Cerebellum (tissue), 4 donors: ENCODE measurements at places on chromosomes 5 and 9. TPM values are rescaled to one million over a fixed set of nuclear protein-coding genes. Genes with fewer than 3 reads are reported as not detected.

Gene LCN1
- total RNA-seq, result not detected

Gene FOXD4
- total RNA-seq, result 1.00 TPM

Gene KCNMB1
- total RNA-seq, result 0.09 TPM

Gene SELENOP
- total RNA-seq, result 82.0 TPM

Gene FOXD4L4
- 0.45 TPM for total RNA-seq

Gene NEURL1B
- 13.2 TPM for total RNA-seq

Gene FANCG
- total RNA-seq, result 39.7 TPM

Gene FBP2
- total RNA-seq, result not detected

Gene SPATA31A3
- total RNA-seq, result not detected

Gene DND1
- total RNA-seq, result 0.73 TPM

Gene PTGR1
- 21.3 TPM for total RNA-seq

Gene GRIN3A
- 5.8 TPM for total RNA-seq

Gene INSL4
- total RNA-seq, result not detected

Gene NSG2
- total RNA-seq, result 349 TPM

Gene INSYN2B
- 7.5 TPM for total RNA-seq

Gene PCDHA1
- 7.5 TPM for total RNA-seq

Gene MLANA
- not detected for total RNA-seq

Gene SPATA6L
- 12.0 TPM for total RNA-seq

Gene ANP32B
- total RNA-seq, result 7.8 TPM

Gene MINAR2
- total RNA-seq, result 0.09 TPM

Gene SPINK6
- total RNA-seq, result not detected

Gene CDH10
- total RNA-seq, result 23.2 TPM

Gene ADCY2
- 21.7 TPM for total RNA-seq

Gene NUTM2G
- not detected for total RNA-seq

Gene F2RL1
- 1.2 TPM for total RNA-seq

Gene OGN
- total RNA-seq, result 45.2 TPM

Gene DPP7
- 12.2 TPM for total RNA-seq

Gene PCDHA3
- total RNA-seq, result 19.6 TPM

Gene PCDHGA6
- 23.6 TPM for total RNA-seq

Gene SHISAL2B
- not detected for total RNA-seq

Gene FOXI1
- total RNA-seq, result not detected

Gene SH3GL2
- 80.8 TPM for total RNA-seq

Gene UBLCP1
- 18.2 TPM for total RNA-seq

Gene OR13C5
- 0.45 TPM for total RNA-seq

Gene MCCC2
- 25.0 TPM for total RNA-seq

Gene PAPPA
- total RNA-seq, result 0.36 TPM

Gene FBN2
- 20.1 TPM for total RNA-seq

Gene WNT8A
- not detected for total RNA-seq

Gene DCAF10
- total RNA-seq, result 28.2 TPM

Gene SH3RF2
- 0.09 TPM for total RNA-seq

Gene ANKRD31
- 0.82 TPM for total RNA-seq

Gene CCNI2
- 1.5 TPM for total RNA-seq

Gene C5orf58
- not detected for total RNA-seq

Gene KLF9
- 2.8 TPM for total RNA-seq

Gene PCDHGA12
- total RNA-seq, result 20.1 TPM

Gene HEMGN
- 2.7 TPM for total RNA-seq

Gene FSTL4
- 32.8 TPM for total RNA-seq

Gene FAM221B
- total RNA-seq, result not detected

Gene PCDHGB2
- total RNA-seq, result 17.1 TPM

Gene DAB2
- 32.0 TPM for total RNA-seq
